Kidney glomerular epithelial cell (primary cell): ENCODE measurements at places on chromosomes 11 and 22.

- DNase-seq = no peak
These were observed 185.4 kb upstream of the B3GAT1 start for GRCh38 chr11:134597452-134597851.

DNA sequence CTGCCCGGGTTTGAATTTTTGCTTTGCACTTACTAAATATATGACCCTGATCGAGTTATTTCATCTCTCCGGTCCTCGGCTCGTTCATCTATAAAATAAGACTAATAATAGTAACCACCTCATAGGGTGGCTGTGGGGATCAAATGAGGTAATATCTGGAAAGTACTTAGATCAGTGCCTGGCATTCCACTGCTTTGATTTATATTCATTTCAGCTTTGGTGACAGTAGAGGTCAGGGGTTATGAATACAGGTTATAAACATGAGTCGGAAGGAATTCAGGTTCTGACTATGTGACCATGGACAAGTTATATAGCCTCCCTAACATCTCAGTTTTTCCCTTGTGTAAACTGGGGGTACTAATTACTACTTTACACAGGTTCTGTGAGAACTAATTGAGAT is 2.9 kb upstream of the TEAD1 start:
- peak; percentile 39 for DNase-seq

DNA sequence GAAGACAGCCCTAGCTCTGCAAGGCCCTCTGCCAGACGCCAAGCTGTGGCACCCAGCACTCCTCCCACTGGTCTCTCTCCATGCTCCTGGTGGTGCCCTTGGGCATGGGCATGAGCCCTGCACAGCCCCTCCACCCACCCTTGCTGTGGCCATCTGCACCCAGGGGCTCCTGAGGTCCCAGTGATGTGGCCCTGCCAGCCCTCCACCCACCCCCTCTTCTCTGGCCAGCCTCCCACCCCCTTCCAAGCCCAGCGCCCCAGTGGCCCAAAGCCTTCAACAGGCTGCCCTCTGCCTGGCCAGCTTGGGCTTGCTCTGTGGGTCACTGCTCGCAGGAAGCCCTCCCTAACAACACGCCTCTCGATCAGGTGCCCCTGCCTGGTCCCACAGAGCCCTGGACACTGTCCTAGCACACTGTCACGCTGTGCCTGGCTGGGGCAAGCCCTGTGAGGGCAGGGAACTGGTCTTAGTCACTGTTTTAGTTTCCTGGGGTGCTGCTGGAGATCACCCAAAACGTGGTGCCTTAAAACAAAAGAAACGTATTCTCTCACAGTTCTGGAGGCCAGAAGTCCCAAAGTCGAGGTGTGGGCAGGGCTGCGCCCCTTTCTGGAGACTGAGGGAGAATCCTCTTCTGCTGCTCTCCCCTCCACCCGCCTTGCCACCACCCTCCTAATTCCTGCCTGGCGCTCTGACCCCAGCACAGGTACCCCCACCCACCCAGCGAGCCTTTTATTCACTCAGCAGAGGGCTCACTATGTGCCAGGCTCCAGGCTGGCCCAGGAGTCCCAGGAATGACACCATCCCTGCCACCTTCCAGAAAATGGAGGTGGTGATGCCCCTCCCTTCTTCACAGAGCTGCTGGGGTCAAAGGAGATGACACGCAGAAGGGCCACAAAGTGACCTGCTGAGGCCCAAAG is 14.7 kb downstream of the SULT4A1 start:
- DNase-seq = no peak

DNA sequence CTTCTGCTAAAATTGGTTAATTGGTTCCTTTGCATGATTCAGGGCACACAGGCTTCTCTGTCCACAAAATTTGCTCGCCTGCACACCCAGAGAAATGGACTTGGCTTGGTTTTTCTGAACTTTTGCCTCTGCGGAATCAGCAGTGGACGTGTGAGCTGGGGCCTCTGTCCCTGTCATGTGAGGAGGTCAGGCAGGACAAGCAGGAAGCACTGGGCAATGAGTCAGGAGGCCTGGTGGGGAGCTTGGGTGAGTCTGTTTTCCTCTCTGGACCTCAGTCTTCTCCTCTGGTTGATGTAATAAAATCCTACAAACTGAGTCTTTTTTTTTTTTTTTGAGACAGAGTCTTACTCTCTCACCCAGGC is 10.4 kb upstream of the CELSR1 start:
- DNase-seq = peak; percentile 48

GRCh38 chr22:46007848-46008261 is 30.9 kb upstream of the WNT7B start:
- DNase-seq = peak; percentile 88

- no peak for DNase-seq
These were observed 1714.1 kb downstream of the LRRC4C start for GRCh38 chr11:39745401-39745800.

GRCh38 chr11:83116015-83116641 is 40.8 kb upstream of the PCF11 start:
- no peak for DNase-seq

- DNase-seq = no peak
These were observed 61.0 kb downstream of the TEAD1 start for GRCh38 chr11:12735262-12735661.

GRCh38 chr11:25247336-25247735 is 750.5 kb downstream of the LUZP2 start:
- no peak for DNase-seq

DNA sequence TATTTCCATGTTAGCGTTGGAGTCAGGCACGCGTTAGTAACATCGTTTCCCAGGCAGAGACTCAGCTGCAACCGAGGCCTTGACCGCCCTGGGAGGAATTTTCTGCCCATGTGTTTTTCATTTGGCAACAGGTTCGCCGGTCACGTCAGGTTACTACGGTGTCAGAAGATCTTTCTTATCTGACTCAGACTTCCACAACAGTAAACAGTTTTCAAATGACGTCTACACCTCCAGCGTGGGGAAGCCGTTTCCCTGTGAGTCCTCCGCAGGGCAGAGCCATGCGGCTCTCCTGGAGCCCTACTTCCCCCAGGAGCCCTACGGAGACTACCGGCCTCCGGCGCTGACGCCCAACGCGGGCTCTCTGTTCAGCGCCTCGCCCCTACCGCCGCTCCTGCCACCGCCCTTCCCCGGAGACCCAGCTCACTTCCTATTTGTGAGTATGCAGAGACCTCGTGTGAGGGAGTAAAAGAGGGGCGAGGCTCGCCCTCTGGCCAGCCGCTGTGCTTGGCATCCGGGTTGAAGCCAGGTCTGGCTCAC is 14.3 kb upstream of the POU2AF3 start:
- no peak for DNase-seq

GRCh38 chr11:24679821-24680351 is 183.0 kb downstream of the LUZP2 start:
- DNase-seq = no peak

DNA sequence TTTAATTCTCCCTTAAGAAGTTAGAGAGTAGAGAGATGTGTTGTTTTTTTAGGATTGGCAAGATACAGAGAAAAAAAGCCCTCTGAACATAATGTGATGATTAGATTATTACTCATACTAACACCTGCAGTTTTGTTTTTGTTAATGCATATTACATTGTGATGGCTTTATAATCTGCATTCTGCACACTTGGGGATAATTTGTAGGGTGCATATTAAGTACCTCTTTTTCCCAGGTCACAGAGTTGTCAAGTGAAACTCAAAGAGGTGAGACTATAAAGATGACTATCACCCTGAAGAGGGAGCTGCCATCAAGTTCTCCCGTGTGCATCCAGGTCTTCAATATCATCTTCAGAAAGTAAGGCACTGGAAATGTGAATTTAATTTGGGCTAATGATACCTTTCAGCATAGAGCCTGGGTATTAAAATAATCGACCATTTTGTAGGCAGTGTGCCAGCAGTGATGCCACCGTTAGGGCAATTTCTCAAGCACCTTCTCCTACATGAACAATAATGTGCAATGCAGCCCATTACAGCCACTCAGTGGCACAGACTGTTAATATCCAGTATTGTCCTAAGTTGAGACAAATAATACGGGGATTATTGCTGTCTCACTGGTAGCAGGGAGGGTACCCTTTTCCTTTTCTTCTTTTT is 16.2 kb downstream of the PIWIL4 start:
- no peak for DNase-seq

DNA sequence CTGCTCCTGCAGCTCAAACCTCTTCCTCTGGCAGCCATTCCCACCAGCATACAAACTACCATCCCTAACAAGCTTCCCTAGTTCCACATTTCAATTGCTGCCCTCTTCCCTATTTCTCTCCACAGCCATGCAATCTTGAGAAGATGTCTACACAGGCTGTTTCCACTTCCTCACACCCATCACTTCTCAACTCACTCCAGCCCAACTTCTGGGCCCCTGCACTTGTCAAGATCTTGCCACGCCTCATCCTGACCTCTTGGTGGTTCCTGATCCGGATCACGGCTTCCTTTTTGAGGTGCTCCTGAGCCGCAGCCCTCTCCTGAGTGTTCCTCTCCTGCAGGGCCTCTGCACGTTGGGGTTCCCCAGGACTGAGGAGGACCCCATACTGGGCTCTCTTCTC is 22.6 kb downstream of the RPL27A start:
- no peak for DNase-seq

- no peak for DNase-seq
These were observed 146.8 kb downstream of the ENTHD1 start for GRCh38 chr22:39746600-39747262.

DNA sequence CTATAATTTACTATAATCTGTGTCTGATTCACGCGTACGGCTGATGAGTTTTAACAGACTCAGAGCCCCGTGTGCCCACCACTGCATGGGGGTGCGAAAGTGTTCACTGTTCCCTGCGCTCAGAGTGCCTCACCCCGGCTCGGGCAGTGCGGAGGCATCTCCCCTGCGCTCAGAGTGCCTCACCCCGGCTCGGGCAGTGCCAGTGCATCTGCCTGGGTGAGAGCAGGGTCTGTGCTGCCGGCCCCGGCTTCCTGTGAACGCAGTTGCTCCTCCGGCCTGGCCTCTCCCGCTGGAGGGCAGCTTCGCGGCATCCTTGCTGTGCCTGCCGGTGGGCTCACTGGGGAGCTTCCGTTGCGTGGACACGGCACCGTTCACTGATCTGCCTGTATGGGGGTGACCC is 14.2 kb downstream of the PTDSS2 start:
- no peak for DNase-seq

DNA sequence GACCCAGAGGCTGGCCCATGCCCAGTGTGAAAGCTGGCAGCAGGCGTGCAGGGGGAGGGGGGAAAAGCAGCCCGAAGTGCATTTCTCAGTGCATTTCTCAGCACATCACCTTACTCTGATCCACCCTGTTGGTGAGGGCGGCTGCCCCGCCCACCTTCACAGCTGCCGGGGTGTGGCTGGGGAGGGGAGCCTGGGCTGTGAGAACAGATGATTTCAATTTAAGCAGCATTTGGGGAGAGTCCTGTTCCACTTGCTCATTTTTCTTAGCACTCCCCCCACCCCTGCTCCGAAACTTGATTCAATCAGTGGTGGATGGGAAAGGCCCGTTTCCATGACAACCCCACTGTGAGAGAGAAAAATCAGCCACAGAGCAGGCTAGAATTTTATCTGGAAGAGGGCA is 84.8 kb downstream of the SNX19 start:
- no peak for DNase-seq

GRCh38 chr11:14676068-14676467 is 32.5 kb downstream of the PDE3B start:
- no peak for DNase-seq

DNA sequence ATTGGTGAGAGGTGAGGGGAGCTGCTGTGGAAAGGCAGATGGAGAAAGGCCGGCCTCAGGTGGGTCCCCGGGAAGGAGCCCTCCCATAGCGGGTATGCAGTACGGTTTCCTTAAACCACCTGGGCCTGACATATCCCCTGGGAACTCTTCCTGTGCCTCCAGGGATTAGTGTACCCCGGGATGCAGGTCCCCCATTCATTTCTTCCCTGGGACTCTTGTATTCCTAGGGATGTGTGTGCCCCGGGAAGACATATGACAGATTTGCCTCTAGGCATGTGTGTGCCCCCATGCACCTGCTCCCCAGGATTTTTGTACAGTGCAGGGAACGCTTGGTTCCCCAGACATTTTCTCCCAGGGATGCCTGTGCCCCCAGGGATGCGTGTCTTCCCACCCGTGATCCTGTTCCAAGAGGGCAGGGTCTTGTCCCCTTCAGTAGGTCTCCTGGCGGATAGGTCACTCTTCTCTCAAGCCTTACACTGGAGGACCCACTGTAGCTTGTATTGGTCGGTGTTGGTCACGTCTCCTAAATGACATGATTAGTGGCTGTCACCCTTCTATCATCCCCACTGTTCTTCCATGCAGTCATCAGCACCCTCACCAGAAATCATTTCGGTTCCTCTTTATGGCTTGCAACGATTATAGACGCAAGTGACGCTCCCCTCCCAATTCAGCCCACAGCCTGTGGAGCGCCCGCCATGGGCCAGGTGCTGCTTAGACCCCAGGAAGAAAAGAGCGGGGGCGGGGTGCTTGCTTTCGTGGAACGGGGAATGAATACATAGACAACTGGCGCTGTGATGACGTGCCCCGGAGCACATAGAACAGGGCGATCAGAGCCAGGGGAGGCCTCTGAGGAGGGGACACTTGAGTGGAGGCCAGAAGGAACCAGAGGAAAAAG is 1.3 kb downstream of the PARVB start:
- DNase-seq = no peak

- no peak for DNase-seq
These were observed 122.0 kb downstream of the VPREB1 start for GRCh38 chr22:22366537-22366936.

DNA sequence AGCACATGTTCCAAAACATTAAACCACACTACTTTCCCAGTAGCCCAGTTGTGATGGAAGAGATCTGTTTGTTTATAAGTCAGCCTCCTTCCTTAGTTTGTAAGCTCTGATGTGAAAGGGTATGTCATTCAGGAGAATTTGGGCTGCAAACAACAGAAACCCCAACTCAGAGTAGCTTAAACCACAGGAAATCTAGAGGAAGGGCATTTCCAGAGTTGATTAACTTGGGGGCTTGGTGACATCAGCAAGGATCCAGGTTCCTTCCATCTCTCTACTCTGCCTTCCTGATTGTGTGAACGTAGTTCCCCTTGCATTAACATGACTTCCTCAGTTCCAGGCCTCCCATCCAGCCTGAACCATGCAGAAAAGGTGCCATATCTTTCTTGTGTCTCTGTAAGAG is 6.5 kb upstream of the FJX1 start:
- DNase-seq = no peak

- DNase-seq = no peak
These were observed 107.0 kb downstream of the ATG16L2 start for GRCh38 chr11:72921028-72921716.

DNA sequence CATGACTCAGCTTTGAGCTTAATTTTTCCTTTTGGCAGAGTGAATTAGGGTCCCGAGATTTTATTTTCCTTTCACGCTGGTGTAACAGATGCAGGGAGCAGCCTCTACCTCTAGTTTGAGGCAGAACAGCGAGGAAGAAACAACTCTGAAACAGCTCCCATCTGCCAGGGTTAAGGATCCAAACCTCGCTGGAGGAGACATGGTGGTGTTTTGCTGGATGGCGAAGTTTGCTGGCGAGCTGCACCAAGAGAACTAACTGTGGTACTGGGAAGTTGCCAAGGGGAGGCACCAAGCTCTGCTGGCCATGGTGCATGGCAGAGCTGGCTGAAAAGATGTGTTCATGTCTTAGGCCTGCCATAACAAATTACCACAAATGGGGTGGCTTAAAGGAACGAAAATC is 7.6 kb upstream of the ALKBH3 start:
- no peak for DNase-seq

- DNase-seq = no peak
These were observed 18.9 kb upstream of the SUSD2 start for GRCh38 chr22:24162436-24162835.
